A549 treated with dexamethasone at 1 μM for 4 hours (cell line): ENCODE measurements at places on chromosomes 1 and 21. TPM values are rescaled to one million over a fixed set of nuclear protein-coding genes. Genes with fewer than 3 reads are reported as not detected.

Gene RHOU
- total RNA-seq = 15.0 to 18.8 TPM (median 17.7 TPM) in 5 replicates

Gene PCSK9
- total RNA-seq = 1.8 to 3.2 TPM (median 2.5 TPM) in 5 replicates

Gene ARHGEF16
- 3.1 to 5.6 TPM (median 5.1 TPM) in 5 replicates for total RNA-seq

Gene SERPINC1
- 0.06 to 0.16 TPM (median 0.13 TPM) in 4 of 5 replicates, not detected in the other for total RNA-seq

Gene RIPPLY3
- total RNA-seq = 0.40 to 0.60 TPM (median 0.45 TPM) in 5 replicates

Gene SPRR5
- total RNA-seq = not detected in 5 replicates

Gene IL20
- not detected in 5 replicates for total RNA-seq

Gene CELA3A
- not detected in 5 replicates for total RNA-seq

Gene HSD3B1
- 0.11 TPM in 1 of 5 replicates, not detected in the others for total RNA-seq

Gene SAMSN1
- 0.06 TPM in 1 of 5 replicates, not detected in the others for total RNA-seq

Gene LIN28A
- total RNA-seq = not detected in 5 replicates

Gene SLC2A5
- total RNA-seq = 0.35 to 1.1 TPM (median 0.52 TPM) in 5 replicates

Gene OR2T33
- total RNA-seq = not detected in 5 replicates

Gene COL6A1
- 15.1 to 25.8 TPM (median 24.0 TPM) in 5 replicates for total RNA-seq

Gene CD244
- not detected in 5 replicates for total RNA-seq

Gene FCRL2
- not detected in 5 replicates for total RNA-seq

Gene HTR6
- 0.08 to 0.28 TPM (median 0.19 TPM) in 5 replicates for total RNA-seq

Gene AMY1C
- not detected in 5 replicates for total RNA-seq

Gene ADAMTS4
- total RNA-seq = 0.01 TPM in 3 of 5 replicates, not detected in the others

Gene DPT
- total RNA-seq = not detected in 5 replicates

Gene FCGR2B
- not detected in 5 replicates for total RNA-seq

Gene TNFAIP8L2
- total RNA-seq = not detected in 5 replicates

Gene UMODL1
- total RNA-seq = not detected in 5 replicates

Gene LRRC7
- not detected in 5 replicates for total RNA-seq

Gene S100A3
- 120 to 134 TPM (median 130 TPM) in 5 replicates for total RNA-seq

Gene C1orf210
- total RNA-seq = not detected in 5 replicates

Gene BSND
- 0.01 TPM in 1 of 5 replicates, not detected in the others for total RNA-seq

Gene PTPRC
- total RNA-seq = not detected in 5 replicates

Gene CDC42
- total RNA-seq = 152 to 215 TPM (median 163 TPM) in 5 replicates

Gene KIF26B
- total RNA-seq = 0.05 to 0.15 TPM (median 0.09 TPM) in 5 replicates

Gene GUCA2B
- total RNA-seq = 0.20 to 0.37 TPM (median 0.23 TPM) in 3 of 5 replicates, not detected in the others

Gene ADAM30
- not detected in 5 replicates for total RNA-seq

Gene OPTC
- not detected in 5 replicates for total RNA-seq

Gene GSTM3
- 18.5 to 26.7 TPM (median 21.2 TPM) in 5 replicates for total RNA-seq

Gene SPRR3
- not detected in 5 replicates for total RNA-seq

Gene ANKRD34A
- total RNA-seq = 0.24 to 0.47 TPM (median 0.35 TPM) in 5 replicates

Gene GPATCH2
- total RNA-seq = 7.3 to 9.9 TPM (median 8.5 TPM) in 5 replicates

Gene RAB4A
- 48.9 to 59.1 TPM (median 50.5 TPM) in 5 replicates for total RNA-seq

Gene HUNK
- 1.2 to 1.6 TPM (median 1.5 TPM) in 5 replicates for total RNA-seq

Gene MMEL1
- 0.08 TPM in 1 of 5 replicates, not detected in the others for total RNA-seq

Gene FABP3
- total RNA-seq = not detected in 5 replicates

Gene LCE1E
- total RNA-seq = not detected in 5 replicates

Gene CD1E
- total RNA-seq = not detected in 5 replicates
